ENCODE measurements at places on chromosomes 16 and 17.

DNA sequence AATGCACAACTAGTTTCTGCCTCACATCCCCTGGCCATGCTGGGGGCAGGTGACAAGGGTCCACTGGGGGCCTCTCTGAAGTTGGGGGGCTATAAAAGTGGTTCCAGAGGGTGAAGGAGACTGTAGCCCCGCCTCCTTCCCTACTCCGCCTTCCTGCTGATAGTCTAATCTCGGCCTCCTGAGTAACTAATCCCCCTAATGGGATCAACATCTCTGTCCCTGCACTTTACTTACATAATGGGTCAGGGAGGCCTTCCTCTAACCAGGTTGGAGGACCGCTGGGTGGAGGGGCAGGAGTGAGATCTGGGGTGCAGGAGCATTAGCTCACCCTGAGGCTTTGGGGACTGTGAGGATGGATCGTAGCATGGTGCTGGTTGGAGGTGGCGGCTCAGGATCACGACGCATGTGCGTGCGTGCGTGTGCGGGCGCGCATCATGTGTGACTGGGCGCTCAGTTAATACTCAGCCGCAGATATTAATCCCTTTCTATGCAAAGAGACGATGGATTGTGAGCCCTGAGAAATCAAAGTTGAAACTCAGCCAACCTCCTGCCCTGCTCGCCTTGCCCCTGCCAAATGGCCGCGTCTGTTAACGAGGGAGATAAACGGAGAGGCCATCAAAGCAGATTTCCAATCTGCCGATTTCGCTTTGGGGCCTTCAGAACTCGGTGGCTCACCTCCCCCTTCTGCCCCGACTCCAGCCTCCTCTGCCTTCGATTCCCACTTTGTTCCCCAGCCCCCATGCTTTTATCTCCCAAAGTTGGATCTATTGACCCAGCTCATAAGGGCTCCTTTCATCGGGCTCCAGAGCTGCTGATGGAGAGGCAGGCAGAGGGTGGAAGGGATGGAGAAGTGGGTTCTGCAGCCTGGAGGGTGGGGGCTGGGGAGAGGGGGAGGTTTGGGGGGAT, 107.3 kb downstream of the SDK2 start:
- no peak for DNase-seq

- no peak for DNase-seq
These were observed 213.8 kb upstream of the RPL38 start for GRCh38 chr17:73989671-73990070.

- no peak for DNase-seq
These were observed 17.5 kb upstream of the ATP2C2 start for GRCh38 chr16:84350685-84351400.

GRCh38 chr17:43027091-43028032, 2.3 kb downstream of the RND2 start:
- no peak for DNase-seq

GRCh38 chr16:76194616-76195015, 82.6 kb upstream of the CNTNAP4 start:
- no peak for DNase-seq

DNA sequence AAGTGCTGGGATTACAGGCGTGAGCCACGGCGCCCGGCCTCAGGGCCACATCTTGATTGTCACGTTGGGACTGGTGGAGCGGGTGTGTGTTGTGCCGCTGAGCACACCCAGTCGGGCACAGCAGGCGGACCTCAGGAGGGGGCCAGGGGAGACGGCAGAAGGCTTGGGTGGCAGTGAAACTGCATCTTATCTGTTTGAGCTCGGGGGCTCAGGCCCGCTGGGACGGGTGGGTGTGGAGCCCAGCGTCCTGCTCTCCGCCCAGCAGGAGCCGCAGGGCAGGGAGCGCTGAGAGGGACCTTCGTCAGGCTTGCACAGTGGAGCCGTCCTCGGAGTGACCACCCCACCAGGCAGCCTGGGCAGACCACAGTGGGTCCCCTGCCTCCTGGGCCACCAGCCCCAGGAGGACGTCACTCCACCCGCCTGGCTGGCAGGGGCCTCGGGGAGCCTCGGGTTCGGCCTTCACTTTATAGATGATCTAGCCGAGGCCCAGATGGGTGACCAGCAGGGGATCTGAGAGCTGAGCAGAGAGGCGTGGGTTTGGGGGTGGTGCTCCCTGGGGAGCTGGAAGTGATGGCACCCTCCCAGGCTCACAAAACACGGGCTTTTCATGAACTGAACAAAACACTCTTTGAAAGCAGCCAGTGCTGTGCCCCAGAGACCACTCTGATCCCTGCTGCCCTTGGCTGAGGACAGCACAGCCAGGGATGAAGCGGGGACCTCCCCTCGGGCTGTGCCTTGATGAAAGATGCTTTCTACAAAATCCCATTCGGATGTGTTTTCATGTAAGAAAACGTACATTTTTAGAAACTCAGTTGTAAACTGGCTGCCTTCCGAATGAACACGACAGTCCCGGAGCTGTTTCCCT, 181.1 kb downstream of the SEC14L1 start:
- peak; percentile 53 for DNase-seq

DNA sequence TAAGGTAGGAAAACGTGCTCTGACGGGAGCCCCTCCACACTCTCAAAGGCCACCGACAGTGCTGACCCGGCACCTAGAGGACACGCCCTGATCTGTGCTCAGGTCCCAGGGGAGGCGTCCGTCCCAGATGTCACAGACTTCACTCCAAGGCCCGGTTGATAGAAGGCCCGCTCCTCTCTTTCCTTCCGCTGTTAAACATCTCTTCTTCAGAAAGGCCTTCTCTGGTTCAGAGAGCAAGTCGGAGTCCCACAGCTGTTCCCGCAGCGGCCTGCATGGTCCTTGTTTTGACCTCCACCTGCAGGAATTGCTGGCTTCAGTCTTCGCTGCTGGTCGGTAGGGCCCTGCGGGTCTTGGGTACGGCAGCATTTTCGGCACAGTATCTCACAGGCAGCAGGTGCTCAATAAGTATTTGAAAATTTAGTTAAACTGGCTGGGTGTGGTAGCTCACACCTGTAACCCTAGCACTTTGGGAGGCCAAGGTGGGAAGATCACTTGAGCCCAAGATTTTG, 88.5 kb downstream of the MRC2 start:
- no peak for DNase-seq

DNA sequence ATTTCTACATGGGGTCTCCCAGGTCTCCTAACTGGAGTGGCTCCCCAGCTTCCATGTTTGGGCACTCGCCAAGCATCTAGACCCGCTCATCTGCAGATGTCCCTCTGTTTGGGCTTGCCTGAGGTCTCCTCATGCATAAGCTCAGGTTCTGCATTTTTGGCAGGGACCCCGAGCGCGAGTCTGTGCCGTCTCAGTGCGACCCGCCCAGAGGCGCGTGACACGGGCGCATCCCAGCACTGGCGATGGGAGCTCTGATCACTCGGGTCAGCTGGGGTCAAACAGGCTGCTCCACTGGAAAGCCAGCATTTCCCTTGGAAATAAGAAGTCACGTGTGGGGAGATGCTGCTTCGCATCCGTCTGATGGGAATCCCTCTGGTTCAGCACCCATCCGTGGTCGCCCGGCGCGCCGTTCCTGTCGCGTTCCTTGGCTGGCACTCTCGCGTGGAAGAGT, 56.9 kb upstream of the FASN start:
- no peak for DNase-seq

GRCh38 chr17:34276826-34277225, 6.8 kb downstream of the CCL7 start:
- DNase-seq: no peak

GRCh38 chr16:79005096-79005495, 595.4 kb downstream of the MAF start:
- DNase-seq: no peak

GRCh38 chr17:78495634-78496033, 81.6 kb downstream of the DNAH17 start:
- DNase-seq: no peak

GRCh38 chr17:81400154-81400977, 5.1 kb downstream of the BAHCC1 start:
- no peak for DNase-seq

DNA sequence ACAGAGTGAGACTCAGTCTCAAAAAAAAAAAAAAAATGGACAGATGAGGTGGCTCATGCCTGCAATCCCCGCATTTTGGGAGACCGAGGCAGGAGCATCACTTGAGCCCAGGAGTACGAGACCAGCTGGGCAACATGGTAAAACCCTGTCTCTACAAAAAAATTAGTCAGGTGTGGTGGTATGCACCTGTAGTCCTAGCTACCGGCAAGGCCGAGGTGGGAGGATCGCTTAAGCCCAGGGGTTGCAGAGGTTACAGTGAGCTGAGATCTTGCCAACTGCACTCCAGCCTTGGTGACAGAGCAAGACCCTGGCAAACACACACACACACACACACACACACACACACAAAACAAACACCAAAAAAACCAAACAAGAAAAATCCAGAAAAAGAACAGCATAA, 7.7 kb upstream of the ENGASE start:
- no peak for DNase-seq

GRCh38 chr16:4686497-4687210, 6.7 kb upstream of the NUDT16L1 start:
- no peak for DNase-seq

GRCh38 chr17:1324201-1324771, 44.8 kb downstream of the TRARG1 start:
- peak; percentile 24 for DNase-seq

GRCh38 chr17:72604518-72604917, 483.7 kb downstream of the SOX9 start:
- DNase-seq: no peak

- no peak for DNase-seq
These were observed 85.0 kb upstream of the RPL38 start for GRCh38 chr17:74118504-74118903.

DNA sequence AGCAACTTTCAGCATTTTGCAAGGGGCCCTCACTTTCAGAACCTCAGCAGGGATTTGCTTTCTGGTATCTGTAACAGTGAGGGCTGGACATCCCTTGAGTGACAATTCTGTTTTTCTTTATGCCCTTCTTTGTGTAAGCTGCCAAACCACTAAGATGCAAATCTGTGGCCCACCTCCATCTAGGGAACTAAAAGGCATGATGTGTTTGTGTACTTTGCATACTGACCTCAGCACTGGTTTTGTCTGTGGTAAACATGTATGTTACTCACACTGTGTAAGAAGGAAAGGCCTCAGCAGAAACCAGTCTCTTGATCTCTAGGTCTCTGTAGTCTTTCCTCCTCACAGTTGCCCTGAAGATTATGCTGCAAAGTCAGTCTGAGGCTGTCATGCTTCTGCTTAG, 396.6 kb upstream of the DYNLRB2 start:
- DNase-seq: no peak

GRCh38 chr17:65637786-65638185, 76.3 kb upstream of the AXIN2 start:
- DNase-seq: no peak

DNA sequence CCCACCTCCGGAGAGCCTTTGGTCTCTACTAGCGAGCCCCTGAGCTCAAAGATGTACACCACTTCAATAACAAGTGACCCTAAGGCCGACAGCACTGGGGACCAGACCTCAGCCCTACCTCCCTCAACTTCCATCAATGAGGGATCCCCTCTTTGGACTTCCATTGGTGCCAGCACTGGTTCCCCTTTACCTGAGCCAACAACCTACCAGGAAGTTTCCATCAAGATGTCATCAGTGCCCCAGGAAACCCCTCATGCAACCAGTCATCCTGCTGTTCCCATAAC, 702 bp downstream of the SPN start:
- DNase-seq: no peak

- no peak for DNase-seq
These were observed 478.1 kb downstream of the NPIPA7 start for GRCh38 chr16:16857012-16857411.

DNA sequence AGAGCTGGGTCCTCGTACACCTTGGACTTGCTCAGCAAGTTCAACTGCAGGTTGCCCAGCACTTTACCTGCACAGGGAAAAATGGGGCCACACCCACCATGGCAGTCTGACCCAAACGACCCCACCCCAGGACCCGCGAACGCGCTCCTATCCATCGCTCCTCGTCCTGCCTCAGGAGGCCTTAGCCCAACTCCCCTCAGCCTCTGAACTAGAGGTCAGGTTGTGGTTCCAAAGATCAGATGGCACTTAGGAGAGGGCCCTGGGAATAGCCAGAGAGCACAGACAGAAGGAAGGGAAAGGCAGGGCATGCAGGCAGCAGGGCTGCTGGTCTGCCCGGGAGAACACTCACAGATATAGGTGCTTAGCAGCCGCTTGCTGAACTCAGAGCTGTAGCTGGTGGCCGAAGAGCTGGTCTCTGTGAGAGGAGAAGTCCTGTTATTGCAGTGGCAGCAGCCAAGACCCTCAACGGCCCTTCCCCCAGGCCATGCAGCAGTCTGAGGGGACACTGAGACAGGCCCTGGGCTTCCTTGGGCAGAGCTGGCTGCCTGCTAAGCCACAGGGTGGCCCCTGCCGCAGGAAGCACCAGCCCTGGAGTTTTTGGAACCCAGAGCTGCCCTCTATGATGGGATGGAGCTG, 6.9 kb downstream of the ZACN start:
- DNase-seq: no peak

DNA sequence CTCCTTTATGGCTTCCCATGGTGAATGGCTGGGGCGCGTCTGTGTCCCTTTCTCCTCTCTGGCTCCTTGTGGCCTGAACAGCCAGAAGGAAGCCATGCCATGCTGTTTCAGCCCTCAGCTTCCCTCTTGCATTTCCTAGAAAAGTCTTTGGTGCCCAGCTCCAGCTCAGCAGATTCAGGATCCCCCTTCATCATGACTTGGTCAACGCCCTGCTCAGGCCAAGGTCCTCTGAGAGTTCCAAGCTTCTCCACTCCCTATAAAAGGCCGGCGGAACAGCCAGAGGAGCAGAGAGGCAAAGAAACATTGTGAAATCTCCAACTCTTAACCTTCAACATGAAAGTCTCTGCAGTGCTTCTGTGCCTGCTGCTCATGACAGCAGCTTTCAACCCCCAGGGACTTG, at the start of gene CCL13:
TSS of gene CCL13 (plus strand) at position 287 of the 400 bp plus-strand sequence. CDS start at position 334, 47 bp downstream.
- DNase-seq: no peak

- DNase-seq: peak; percentile 71
These were observed 296.2 kb downstream of the SEC14L1 start for GRCh38 chr17:77437017-77437416.

GRCh38 chr16:55002419-55002818, 71.8 kb downstream of the IRX5 start:
- DNase-seq: no peak
